ENCODE measurements at places on chromosomes 4 and X.

GRCh38 chr4:172061204-172061603 is 248.0 kb downstream of the GALNTL6 start:
- no peak for DNase-seq

DNA sequence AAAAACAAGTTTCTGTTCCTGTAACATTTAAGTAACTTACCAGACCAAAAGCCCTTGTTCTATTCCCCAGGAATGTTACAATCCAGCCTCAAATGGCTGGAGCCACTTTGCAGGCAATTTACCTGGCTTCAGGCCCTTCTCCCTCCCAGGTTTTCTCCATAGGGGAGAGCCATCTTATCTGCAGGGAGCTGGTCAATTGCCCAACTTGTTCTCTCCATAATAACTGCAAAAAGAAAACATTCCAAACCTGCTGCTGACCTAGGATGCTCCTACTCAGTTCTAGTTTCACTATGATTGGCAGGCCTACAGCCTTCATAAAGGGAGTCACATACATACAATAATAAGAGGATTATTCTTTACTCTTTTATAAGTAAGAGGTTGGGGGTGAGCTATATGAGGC is 670.7 kb downstream of the PCDH7 start:
- DNase-seq: no peak

- DNase-seq: no peak
Measured at GRCh38 chr4:23355258-23355657, 534.6 kb downstream of the PPARGC1A start.

DNA sequence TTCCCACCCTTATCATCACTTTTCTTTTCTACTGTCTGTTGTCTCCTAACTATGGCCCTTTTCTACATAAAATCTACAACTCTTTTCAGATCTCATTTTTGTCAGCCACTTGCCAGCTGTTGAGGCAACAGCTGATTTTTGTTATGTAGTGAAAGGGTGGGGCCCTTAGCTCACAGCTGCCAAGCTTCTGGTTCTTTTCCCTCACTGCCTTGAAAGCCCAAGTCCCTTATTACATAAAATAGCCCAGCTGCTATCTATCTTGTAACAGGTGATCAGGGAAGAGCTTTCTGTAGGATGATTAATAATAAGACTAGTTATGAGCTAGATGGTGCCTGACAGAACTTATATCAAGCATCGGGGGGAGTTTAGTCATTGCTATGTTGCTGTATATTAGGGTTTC is 45.9 kb downstream of the ADGRL3 start:
- DNase-seq: no peak

GRCh38 chr4:127783026-127783769 is 1.1 kb downstream of the HSPA4L start:
- peak; percentile 17 for DNase-seq

DNA sequence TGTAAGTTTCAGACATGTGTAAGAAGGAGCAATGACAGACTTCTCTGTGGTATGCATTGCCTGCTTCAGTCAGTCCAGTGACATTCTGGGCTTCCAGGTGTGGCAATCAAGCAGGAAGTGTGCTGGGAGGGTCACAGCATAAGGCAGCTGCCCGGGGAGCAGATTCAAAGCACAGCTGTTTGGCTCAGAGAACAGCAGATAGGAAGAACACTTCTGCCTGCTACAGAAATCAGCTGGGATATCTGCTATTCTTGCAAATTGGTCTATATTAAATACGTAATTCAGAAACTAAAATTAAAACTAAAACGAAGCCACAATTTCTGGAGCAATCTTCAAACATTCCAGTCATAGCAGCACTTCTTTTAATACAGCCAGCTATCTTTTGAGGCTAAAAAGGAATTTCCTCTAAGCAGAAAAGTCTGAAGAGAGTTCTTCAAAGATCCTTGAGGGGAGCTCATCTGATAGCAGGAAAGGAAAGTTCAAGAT is 47.5 kb upstream of the GALNT7 start:
- no peak for DNase-seq

- DNase-seq: no peak
Measured at GRCh38 chrX:19920945-19921344, 33.5 kb upstream of the SH3KBP1 start.

DNA sequence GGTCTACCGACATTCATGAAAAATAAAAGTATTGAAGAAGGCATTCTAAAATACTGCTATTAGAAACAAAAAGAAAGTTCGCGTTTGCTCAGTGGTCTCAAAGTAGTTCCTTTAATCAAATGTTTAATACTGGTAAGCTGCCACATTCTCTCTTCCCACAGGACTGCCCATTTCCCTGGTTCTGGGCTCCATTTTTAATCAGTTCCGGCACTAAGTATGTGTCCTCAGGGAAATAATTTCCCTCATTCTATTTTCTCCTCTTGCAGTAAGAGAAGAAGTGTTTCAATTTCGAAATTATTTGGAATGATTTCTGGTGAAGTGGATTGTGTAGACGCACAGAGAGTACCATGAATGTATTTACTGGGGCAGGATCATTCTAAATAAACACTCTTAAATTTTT is 17.5 kb downstream of the VCX3A start:
- no peak for DNase-seq

GRCh38 chrX:37796310-37796709 is 16.5 kb downstream of the CYBB start:
- DNase-seq: no peak

DNA sequence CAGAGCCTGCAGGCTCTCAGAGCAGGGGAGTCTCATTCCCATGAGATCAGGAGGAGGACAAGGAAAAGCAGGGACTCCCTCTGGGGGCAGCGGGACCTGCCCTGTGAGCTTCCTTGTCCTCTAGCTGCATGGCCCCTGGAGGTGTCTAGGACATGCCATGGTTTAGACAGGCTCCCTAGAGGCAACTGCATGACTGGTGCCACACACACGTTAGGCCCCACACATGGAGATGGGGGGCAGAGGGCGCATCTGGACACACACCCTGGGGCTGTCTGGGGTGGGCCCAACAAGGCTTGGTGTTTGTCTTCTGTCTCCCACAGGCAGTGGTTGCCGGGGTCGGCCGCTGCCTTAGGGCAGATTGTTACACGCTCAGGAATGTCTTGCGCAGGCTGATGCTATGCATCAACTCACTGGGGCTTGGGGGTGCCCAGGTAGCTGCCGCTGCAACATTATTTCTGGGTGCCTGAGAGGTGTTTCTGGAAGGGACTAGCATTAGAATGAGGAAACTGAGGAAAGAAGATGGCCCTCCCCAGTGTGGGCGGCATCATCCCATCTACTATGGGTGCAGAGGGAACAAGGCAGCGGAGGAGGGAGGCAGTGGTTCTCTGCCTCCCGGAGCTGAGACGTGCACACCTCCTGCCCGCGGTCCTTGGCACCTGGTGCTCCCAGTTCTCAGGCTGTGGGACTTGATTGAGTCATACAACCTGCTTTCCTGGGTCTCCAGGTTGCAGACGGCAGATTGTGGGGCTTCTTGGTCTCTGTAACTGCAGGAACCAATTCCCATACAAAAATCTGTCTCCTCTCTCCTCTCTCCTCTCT is 32.1 kb upstream of the GPR78 start:
- no peak for DNase-seq

DNA sequence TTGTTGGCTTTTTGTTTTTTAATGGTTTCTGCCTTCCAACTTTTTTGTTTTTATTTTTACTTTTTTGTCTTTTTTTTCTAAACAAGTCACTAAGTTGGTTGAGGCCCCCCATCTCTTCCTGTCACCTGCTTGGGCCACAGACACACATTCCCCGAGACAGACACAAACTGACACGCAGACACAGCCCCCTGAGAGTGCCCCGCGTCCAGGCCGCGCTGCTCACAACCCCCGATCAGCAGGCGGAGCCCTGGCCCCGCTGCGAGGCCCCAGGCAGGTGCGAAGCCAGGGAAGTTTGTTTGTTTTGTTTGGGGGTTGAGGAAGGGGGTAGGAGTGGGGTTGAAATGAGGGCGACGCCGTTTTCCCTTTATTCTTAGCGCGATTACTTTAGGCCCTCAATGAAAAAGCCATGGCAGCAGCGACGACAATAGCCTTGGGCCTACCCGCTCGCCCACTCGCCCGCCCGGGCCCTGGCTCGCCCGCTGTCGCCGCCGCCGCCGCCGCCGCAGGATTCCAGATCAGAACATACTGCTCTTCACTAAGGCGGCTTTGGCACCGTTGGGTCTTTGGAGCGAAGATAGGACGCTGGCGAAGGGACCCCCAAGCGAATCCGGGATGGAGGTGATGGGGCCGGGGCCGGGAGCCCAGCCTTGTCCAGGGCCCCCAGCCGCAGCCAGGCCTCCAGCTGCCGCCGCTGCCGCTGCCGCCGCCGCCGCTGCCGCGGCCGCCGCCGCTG is 3.1 kb downstream of the PHOX2B start:
- no peak for DNase-seq

- DNase-seq: no peak
Measured at GRCh38 chrX:97117572-97117971, 233.9 kb downstream of the RPA4 start.

- no peak for DNase-seq
Measured at GRCh38 chr4:41028392-41029076, 185.8 kb downstream of the APBB2 start.

- no peak for DNase-seq
Measured at GRCh38 chrX:29432534-29432933, 782.8 kb upstream of the MAGEB2 start.

- DNase-seq: no peak
Measured at GRCh38 chr4:138499627-138500026, 257.5 kb upstream of the SLC7A11 start.

- no peak for DNase-seq
Measured at GRCh38 chrX:97310373-97310772, 426.7 kb downstream of the RPA4 start.

DNA sequence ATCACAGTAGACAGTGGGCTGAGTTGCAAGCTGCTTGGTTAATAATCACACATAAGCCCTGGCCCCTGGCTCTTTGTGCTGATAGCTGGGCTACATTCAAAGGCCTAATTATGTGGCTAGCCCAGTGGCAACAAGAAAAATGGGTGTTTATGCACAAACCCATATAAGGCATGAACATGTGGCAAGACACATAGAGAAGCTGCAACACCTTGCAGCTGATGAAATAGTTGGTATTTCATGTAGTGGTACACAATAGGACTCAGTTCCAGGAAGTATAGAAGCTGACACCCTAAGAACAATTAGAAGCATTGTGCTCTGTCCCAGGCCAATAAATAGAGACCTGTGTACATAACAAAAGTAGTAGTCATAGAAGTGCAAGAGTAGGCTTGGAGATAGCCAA is 14.6 kb upstream of the ZNF630 start:
- no peak for DNase-seq

DNA sequence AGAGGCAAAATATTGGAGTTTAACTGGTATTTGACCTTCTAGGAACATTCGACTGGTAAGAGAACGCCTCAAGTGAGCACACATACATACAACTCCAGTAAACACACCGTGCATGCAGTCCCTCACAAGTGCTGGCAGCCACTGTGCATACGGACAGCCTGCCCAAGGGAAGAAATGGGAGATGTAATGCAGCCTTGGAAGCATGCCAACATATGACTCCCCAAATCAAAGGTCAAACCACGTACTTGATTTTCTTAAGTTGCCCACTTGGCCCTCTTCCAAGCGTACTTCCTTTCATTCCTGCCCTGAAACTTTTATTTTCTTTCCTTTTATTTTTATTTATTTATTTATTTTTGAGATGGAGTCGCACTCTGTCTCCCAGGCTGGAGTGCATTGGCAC is 206.6 kb downstream of the SPRY1 start:
- no peak for DNase-seq

GRCh38 chr4:84800256-84800655 is 166.2 kb downstream of the WDFY3 start:
- DNase-seq: no peak

DNA sequence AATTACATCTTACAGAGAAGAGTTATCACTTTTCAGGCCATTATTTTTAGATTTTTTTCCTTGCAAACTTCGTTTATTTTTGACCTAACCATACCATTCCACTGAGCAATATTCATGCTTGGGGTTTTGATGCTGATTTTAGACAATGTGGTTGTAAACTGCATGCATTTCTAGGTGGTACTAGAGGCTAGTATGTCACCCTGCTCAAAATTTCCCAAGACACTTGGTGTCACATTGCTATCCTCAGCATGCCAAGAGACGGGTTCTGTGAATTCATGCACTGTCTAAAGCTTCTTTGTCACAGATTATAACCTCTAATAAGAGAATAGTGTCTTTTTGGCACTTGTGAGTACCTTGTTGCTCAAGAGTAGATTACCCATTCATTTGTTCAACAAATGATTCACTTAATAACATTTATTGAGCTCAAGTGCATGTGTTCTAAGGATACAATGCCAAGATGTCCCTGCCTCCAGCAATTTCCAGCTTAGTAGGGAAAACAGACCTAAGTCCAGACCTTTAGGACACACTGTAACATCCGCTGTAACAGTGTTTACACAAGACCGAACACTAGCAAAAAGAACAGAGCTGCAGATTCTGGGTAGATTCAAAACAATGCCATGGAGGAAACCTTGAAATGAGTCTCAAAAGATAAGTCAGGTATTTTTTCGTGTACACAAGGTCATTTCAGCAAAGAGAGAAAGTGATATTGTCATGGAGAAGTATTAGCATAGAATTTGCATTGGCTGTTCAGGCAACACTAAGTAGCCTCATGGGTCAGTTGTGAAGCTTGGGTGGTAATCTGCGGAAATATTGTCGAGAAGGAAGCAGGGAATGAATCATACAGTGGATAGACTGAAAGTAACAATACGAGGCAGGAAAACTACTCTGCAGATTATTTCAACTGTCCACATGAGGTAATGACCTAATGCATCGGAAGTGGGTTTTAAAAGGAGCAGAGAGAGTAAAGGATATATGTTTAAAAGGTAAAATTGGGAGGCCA is 515.1 kb upstream of the ZFP42 start:
- DNase-seq: no peak

GRCh38 chr4:57424232-57424897 is 314.2 kb upstream of the IGFBP7 start:
- DNase-seq: peak; percentile 17

- DNase-seq: no peak
Measured at GRCh38 chr4:40295572-40295971, 39.6 kb upstream of the CHRNA9 start.

DNA sequence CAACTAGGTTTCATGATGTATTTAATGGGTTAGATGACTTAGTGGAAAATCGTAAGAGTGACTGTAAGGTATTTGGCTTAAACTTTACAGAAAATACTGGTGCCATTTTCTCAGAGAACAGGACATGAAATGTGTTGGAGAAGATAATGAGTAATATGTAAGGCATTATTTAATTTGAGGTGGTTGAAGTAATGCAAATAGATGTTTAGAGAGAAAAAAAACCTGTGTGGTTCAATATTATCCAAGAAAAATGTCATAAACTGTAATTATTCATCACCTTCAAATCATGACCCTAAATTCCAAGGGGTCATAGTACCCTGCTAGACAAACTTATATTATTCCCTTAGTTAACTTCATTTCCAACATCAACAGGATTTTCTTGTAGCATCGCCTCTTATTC is 171.7 kb downstream of the EPHA5 start:
- DNase-seq: no peak

GRCh38 chr4:38223782-38224236 is 263.6 kb downstream of the PTTG2 start:
- peak; percentile 15 for DNase-seq

DNA sequence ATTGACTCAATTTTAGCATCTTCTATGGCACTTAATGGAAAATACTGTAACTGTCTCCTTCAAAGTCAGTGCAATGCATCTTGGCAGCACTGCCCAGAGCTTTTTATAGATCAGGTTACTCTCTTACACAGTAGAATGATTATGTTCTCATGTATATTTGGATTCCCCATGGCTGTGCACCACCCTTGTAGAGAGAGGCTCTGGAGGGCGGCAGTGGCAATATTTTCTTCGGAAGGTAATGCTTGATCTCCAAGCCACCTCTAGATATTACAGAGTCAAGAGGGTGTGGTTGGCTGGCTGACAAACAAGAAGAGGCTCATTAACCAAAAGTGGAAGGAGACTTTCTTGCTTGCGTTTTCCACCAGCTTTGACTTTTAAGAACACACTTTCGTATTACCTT is 72.8 kb upstream of the ARSJ start:
- DNase-seq: no peak
